ENCODE measurements at places on chromosomes 12 and 14. TPM values are rescaled to one million over a fixed set of nuclear protein-coding genes. Genes with fewer than 3 reads are reported as not detected.

Gene ZFYVE26
- 6.5 TPM for total RNA-seq

Gene ADAMTS20
- total RNA-seq, result not detected

Gene CLEC4A
- total RNA-seq, result not detected

Gene C1R
- 29.7 TPM for total RNA-seq

Gene RPAP3
- total RNA-seq, result 58.1 TPM
